Endodermal cell (in vitro differentiated cells): ENCODE measurements at places on chromosomes 4 and X. TPM values are rescaled to one million over a fixed set of nuclear protein-coding genes. Genes with fewer than 3 reads are reported as not detected.
A peak's percentile ranks its signal among the peaks of the same experiment; 100 is the strongest.

DUSP9 gene
- total RNA-seq, result 0.31 and 0.43 TPM in 2 replicates

DNA sequence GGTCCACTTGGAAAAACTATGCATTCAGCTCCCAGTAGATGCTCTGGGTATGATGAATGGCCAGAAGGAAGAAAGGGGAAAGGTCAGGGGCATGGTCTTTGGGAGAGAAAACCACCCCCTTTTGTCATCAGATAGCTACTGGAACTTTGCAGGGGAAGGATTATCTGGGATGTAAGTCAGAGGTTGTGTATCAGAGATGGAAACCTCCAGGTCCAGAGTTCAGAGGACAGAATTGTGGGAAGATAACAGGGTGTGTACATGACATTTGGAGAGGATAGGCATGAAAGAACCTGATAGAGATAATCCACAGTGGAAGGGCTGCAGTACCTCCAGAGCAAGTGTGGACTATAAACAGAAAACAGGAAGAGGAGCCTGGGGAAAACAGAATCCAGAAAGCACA is 262.7 kb downstream of the SPRY1 start:
- no peak for DNase-seq

HMX1 gene
- not detected in 3 replicates for total RNA-seq

CFAP99 gene
- not detected in 3 replicates for total RNA-seq

DNA sequence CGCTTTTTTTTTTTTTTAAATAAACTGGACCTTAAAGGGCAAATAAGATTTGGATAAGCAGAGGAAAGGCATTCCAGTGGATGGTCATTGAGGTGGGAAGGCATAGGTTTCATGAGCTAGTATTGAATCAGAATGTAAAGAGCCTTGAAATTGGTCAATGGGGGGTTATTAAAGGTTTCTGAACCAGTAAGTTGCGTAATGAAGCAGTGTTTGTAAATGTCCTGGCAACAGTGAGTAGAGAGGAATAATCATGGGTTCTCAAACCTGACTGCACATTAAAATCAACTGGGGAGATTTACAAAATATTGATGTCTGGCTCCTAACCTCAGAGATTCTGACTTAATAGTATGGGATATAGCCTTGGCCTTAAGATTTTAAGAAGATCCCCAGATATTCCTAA is 23.2 kb upstream of the AMOT start:
- DNase-seq, result no peak

DNA sequence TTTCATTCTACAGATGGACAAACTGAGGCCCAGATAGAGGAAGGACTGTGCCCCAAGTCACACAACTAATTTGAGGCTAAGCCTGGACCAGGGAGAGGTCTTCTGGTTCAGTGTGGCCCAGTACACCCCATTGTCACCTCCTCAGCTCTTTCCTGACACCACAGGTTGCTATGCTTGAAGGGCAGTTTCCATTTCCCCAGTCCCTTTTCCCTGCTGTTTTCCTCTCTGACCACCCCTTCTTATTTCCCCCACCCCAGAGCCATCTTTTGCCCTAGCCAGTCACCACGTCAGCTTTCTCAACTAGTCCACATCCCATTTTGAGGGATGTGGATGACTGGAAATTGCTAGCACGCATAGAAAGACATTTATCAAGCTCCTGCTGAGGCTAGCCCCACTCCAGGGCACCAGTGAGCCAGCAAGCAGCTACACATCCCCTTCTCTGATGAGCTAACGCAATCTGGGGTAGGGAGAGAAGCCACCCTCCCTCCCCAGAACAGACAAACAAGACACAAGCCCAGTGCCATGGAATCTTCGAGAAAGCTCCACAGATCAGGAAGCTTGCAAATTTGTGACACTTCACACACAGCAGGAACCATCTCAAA is 1.3 kb downstream of the GABRE start:
- peak; percentile 63 for DNase-seq
